ENCODE measurements at places on chromosomes 7 and 10.

GRCh38 chr10:17244700-17245365, 16.8 kb downstream of the VIM start:
- DNase-seq = no peak

DNA sequence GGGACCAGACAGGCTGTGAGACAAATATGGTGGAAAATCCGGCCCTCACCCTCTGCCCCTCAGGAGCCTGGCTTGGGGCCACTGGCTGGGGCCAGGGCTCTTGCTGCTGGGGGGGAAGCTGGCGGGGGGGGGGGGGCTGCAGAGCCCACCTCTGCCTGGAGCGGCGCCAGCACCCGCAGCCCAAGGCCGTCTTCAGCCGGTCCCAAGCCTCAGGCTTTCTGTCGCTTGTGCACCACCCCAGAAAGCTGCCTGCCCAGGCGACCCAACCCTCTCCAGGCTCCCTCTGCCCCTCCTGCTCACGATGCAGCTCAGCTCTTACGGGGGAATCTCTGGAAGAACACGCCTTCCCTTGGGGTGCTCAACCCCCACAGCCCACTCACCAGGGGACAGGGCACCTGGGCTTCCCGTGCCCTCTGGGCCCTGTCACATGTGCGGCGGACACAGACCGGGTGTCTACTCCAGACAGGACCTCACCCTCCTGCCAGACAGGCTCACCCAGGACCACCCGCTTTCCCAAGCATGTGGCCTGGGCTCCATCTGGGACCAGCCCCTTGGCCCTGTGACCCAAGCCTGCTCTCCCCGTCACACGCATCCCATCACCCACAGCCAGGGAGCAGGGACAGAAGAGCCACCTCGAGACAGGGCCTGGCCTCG, 43.9 kb downstream of the DPYSL4 start:
- no peak for DNase-seq

GRCh38 chr10:4470231-4470835, 355.7 kb upstream of the AKR1E2 start:
- no peak for DNase-seq

- no peak for DNase-seq
These were observed 92.9 kb downstream of the SVOPL start for GRCh38 chr7:138608275-138608674.

- no peak for DNase-seq
These were observed 354.9 kb downstream of the MDFIC start for GRCh38 chr7:115276791-115277190.

DNA sequence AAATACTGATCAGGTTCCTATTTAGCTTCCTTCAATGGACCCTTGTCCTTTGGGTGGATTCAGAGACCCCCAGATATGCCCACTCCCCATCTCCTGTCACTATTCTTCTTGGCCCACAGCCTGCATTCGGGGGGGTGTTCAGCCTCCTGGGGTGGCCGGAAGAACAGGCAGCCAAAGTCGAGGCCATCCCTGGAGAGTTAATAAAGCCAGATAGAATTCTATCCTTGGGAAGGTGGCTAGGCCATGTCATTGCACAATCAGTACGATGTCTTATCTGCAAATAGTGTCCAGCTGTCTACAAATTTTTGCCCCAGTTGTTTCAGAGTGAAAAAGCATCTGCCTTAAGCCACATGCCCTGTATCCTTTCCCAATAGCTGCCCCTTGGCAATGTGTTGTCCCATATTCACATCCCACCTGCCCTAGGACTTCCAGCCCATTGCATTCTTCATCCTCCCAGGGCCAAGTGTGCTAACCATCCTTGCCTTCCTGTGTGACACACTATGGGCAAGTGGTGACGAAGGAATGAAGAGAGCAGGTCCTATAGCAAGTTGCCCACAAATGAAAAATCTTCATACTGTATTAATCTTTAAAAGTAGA, 9.9 kb upstream of the FAM107B start:
- no peak for DNase-seq

DNA sequence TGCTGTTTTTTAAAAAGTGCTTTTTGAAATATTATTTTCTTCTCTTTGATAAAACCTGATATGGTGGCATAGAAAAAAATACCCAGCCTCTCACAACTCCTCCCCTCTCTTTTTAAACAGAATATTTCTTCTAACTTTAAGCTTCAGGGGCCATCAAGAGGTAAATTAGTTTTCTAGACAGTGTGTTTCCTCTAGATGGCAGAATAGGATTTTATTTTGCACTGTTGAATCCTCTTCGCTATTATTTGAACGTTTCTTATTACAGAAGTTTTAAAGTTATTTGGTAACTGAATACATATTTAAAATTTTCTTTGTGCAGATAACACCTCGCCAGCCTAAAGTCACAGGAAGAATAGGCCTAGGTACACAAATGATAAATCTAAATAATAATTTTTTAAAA, 30.3 kb downstream of the ARL5B start:
- no peak for DNase-seq

- DNase-seq = no peak
These were observed 53.4 kb upstream of the GDF10 start for GRCh38 chr10:47246406-47247147.

GRCh38 chr7:51121036-51121790, 195.4 kb downstream of the COBL start:
- no peak for DNase-seq

DNA sequence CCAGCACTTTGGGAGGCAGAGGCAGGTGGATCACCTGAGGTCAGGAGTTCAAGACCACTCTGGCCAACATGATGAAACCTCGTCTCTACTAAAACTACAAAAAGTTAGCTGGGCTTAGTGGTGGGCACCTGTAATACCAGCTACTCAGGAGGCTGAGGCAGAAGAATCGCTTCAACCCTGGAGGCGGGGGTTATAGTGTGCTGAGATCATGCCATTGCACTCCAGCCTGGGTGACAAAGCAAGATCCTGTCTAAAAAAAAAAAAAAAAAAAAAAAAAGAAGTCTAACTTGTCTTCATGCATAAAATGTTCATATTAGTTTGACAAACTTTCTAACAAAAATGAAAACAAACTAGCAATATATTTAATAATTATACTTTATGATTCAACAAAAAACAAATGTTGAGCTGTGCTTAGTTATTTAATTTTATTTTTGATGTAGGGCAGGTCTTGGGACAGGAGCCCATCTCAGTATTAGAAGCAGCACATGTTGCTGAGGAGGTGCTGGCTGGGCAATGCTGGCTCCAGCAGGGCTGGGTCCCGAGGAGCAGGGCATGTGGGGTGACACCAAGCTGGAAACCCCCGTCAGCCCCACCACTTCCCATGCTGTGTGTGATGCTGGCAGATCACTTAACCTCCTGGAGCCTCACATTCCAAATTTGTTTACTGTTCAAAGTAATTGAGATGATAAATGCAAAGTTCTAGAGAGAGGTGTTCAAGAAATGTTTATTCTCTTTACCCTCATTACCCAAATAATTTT, 335.3 kb upstream of the KLF6 start:
- DNase-seq = no peak

- no peak for DNase-seq
These were observed 50.2 kb upstream of the PODXL start for GRCh38 chr7:131606346-131607290.

DNA sequence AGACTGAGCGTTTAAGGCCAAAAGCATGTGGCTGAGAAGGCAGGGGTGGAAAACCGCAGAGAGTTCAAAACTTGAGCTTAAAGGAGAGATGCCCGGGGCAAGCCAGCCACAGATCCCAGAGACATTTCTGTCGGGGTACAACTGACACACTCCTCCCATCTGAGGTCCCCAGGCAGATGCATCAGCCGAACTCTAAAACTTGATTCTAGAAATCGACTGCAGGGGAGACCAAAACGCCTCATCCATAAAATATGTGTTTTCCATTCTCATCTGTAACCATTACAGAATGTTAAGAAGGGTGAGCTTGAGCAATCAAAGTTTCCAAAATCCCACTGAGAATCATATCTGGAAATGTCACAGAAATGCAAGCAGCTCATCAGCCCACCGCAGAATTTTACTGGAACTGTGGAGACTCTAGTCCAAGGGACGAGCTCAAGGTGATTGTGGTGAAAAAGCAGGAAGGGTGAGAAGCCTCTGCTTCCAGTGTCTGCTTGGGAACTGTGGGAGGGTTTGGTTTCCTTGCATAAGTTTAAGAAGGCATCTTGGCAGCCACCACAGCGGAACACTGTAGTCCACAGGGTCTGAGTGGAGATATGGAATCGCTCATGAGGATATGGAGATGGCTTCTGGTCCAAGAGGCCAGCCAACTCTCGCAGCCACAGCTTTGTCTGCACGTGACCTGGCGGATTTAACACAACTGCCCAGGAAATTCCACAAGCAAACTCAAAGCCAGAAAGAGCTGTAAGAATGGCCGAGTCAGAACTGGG, 249.2 kb downstream of the SFMBT2 start:
- DNase-seq = no peak

- DNase-seq = no peak
These were observed 21.7 kb downstream of the RAB18 start for GRCh38 chr10:27525819-27526218.

DNA sequence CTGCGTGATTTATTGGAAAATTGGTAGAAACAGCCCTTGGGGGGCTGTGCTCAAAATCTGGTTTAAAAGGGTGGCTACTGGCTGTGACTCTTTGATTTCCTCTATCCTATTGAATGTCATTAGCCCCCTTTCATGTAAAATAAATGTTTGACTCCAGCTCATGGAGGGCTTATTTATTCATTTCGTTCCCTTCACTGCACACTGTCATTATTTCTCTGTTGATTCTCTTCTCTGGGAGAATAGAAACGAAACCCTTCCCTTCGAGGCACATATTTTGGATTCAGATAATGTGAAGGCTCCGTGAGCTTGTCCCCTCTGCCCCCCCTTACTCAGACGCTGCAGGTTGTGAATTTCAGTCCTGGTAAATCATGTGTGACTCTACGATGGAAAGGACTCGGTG, 203.9 kb upstream of the GPR26 start:
- DNase-seq = no peak

GRCh38 chr7:95772771-95773581, 622 bp downstream of the DYNC1I1 start:
- DNase-seq = no peak

GRCh38 chr10:83469728-83470331, 669.5 kb upstream of the GHITM start:
- no peak for DNase-seq

DNA sequence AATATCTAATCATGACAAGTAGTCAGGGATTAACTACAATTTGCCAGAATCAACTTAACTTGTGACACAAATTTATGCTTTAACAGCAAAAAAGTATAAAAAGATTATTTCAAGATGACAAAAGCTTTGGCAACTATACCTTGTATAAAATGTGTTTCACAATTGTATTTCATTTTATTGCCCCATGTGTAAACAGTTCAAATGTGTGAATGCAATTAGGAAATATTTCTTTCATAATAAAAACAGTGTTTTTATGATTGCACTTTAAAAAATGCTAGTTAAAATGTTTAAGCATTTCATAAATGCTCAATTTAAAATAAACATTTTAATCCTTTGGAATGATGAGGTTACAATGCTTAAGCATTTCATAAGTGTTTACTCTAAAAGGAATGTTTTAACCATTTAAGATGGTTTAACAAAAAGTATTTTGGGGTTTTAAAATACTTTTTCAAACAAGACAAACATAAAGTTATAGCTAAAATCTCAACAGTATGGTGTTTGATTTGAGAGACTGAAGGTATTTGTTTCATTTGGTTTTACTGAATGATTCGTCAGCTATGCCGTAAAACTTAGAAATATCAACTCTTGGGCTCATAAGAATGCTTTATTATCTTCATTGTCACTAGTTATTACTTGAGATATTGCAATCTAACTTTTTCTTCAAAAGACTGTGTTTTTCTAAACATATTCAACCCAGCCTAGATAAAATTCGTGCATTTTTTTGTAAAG, 50.1 kb downstream of the SFTPD start:
- DNase-seq = no peak

DNA sequence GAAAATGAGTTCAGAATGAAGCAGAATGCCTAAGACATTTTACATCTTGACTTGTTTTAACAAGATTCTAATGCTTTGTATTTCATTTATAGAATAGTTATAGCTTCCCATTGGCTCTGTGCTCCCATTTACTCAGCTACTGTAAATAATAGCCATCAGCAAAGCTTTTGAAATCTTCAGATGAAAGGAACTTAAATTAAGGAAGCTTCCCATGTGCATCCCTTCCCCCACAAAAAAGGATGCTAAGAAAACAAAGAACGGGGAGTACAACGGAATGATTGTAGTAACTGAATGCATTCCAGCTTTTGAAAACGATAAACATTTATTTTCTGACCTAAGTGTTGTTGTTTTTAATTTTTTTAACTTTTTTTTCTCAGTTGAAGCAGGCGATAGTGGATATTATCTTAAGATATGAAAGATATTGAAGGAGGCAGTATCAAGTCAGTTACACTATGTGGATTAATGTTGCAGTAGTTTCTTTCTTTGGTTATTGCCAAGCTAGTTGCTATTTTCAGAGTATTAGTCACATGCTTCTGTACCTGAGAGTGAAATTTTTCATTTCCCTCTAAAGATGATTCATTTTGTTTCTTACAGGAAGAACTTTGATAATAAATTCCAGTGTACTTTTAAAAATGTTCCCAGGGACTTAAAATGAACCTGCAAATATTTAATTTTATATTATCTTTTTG, 129.2 kb downstream of the KCND2 start:
- DNase-seq = no peak

DNA sequence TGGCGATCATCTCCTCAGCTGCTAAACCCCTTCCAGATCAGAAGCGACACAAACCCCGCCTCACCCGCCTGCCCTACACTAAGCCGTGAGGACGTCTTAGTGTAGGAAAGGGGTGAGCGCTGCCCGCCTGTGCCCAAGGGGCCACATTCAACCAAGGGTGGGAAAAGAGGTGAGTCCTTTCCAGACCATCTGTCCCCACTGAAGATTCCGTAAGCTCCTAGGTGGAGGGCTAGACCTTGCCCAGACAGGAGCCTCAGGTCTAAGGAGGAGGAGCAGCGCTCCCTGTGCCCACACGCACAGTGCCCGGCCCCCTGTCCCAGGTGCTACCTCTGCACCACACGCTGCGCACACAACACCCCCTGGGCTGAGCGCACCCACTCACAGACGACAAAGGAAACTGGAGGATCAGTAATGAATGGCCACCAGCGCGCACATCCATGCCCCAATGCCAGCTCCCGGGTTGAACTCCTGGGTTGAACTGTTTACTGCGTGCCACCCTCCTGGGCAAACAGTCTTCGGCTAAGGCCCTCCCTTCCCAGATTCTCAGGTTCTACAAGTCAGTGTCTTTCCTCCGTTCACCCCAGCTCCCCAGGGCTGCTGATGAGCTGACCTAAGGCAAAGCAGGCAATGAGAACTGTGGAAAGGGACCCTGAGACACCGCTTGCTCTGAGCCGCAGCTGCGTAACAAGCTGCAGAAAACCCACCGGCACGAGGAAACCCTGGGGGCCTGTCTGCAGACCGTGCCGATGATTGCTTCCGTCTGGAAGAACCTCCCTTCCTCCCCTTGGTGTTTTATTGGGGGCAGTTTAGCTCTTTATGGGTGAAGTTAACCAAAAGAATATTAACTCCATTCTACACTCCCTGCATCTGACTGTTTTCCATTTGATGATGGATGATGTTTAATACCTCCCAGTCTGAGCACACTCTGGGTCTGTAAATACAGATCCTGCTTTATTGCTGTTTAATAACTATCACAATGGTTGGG, 185.9 kb downstream of the MAD1L1 start:
- no peak for DNase-seq

Measured in effector CD8-positive, alpha-beta T cell (primary cell).